ENCODE measurements at places on chromosomes 6 and 20.

DNA sequence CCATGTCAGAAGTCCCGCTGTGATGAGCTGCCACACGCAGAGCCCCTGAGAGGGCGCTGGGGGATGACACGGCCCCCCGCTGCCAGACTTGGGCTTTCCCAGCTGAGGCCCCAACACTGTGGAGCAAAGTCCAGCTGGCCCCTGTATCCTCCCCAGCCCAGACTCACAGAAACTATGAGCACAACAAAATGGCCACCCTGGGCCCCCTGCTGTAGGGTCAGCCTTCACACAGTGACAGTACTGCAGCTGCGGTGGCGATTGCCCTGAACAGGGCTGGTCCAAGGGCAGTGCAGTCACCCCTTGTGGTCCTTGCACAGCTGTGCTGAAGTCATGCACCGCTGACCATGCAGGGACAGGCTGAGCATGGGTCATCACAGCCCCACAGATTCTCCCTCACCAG, 78.2 kb upstream of the CST7 start:
- no peak for DNase-seq

- no peak for DNase-seq
Measured at GRCh38 chr6:116483616-116484015, 22.4 kb downstream of the CALHM6 start.

DNA sequence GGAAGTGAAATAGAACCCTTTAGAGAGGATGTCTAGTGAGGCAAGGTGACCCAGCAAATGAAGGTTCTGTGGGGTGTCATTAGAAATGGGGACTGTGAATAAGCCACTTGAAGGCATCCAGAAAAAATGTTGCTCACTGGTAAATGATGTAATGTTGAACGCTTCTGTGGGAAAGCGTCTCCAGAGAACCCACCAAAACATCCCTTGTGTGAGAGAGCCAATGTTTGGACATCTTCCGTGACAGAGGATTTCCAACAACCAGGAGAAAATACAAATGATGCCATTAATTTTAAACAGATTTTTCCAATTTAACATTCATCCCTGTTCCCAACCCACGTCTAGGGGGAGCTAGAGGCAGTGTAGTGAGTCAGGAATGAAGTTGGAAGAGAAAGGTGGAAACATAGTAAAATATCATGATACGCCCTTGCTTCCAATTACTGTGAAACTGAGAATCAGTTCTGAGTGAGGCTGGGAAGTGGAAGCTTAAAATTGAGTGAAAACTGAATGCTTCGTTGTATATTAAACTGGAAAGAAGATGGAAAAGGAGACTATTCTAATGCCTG, 584.2 kb downstream of the CD109 start:
- no peak for DNase-seq

DNA sequence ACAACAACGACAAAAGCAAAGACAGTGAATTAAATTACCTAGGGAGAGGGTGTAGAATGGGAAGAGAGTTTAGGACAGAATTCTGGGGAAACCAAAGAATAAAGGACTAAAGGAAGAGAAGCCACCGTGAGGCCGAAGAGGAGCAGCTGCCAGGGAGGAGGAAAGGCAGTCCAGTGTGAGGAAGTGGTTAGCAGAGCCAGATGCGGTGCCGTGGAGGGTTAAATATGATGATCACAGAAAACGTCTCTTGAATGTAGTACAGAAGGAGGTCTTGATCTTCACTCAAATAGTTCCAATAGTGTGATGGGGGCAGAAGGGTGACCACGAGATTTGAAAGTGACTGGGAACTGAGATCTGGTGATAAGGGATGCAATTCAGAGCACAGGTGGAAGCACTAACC, 67.7 kb downstream of the TMEM244 start:
- DNase-seq, result no peak

GRCh38 chr20:20407891-20408805, 40.2 kb downstream of the INSM1 start:
- no peak for DNase-seq

DNA sequence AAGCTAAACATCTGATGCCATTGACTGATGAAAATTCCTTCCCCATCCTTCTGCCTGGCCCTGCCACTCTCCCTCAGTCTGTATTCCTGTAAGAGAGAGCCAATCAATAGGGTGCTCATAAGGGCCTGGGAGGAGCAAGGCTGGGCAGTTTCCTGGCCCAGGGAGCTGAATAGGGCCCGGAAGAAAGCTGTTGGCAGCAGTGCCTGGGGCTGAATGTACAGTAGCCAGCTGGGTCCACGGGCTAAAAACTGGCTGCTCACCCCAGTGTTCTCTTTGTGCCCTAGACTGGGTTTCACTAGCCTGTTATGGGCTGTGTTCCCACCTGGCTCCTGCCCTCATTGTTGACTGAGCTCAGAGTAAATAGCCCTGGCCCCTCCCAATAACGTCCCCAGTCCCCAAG, 1.7 kb upstream of the WFDC2 start:
- DNase-seq, result no peak

GRCh38 chr6:17204533-17204932, 76.6 kb upstream of the RBM24 start:
- no peak for DNase-seq

DNA sequence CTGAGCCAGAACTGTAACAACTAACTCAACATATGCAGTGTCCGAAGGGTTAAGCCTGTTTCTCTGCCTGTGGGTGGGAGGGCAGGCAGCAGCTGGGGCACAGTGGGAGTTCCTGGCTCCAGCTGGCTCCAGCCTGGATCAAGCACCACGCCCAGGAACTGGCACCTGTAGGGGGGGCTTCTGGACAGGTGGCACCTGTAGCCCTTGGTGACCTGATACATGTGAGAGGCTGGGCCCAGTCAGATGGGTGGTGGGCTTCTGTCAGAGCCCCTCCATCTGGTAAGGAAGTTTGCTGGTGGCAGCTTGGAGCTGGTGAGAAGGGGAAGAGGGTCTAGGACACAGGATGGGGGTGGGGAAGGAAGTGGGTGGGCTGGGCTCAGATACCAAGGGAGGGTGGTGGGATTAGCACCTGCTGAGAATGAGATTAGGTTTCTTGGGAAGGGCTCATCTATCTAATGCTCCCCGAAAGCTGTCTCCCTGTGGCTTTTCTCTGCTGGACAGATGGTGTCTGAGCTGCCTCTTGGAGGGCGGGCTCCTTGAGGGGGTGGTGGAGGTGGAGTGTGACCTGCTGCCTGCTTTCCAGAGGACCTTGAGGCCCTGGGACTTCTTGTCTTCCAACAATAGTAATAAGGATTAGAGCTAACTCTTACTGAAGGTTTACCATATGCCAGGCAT, 28.5 kb downstream of the BCL2L1 start:
- no peak for DNase-seq

- DNase-seq, result no peak
Measured at GRCh38 chr6:104908031-104908887, 48.5 kb upstream of the HACE1 start.

DNA sequence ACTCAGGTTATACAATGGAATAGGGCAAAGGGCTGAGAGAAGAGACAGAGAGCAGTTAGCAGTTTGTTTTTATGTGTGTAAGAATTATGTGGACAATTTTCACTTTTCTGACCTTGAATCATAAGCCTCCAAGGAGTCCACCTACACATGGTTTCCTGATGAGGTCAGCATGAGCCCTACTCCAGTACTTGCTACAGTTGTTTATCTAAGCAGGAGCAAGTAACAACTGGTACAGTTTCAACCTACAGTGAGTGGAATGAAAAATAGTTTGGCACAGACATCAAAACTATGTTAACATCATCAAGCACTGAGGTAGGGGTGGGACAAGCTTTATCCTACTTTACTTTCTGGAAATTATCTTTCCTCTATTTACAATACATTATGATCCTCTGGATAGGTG, 426.7 kb upstream of the ID4 start:
- no peak for DNase-seq

DNA sequence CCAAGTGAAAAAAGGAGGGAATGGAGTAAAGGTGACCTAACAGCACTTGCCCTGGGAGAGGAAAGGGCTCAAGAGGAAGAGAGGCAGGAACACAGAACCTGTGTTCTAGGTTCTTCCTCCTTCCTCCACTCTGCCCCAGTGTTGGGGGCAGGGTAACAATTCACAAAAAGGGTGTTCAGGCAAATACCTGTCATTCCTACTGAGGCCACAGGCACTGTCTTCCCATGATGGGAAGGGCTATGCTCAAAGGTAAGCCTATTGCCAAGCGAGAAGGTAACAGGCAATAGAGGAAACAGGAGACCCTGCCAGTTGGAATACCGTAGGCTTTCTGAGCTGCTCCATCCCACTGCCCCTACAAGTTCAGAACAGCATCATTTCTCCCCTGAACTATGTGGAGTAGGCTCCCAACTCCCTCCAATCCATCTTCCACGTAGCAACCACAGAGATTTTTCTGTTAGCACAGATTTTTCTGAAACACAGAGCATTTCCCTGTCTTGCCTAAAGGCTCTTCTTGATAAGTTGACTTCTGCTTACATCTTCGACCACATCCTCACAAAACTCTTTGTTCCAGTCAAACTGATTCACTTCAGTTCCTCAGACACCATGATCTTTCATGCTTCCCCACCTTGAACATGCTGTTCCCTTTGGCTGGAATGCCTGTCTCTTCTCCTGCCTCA, 2.7 kb downstream of the AGPAT1 start:
- DNase-seq, result no peak

Data from CD4-positive, alpha-beta memory T cell (primary cell).